ENCODE measurements at places on chromosomes 5 and 9.

DNA sequence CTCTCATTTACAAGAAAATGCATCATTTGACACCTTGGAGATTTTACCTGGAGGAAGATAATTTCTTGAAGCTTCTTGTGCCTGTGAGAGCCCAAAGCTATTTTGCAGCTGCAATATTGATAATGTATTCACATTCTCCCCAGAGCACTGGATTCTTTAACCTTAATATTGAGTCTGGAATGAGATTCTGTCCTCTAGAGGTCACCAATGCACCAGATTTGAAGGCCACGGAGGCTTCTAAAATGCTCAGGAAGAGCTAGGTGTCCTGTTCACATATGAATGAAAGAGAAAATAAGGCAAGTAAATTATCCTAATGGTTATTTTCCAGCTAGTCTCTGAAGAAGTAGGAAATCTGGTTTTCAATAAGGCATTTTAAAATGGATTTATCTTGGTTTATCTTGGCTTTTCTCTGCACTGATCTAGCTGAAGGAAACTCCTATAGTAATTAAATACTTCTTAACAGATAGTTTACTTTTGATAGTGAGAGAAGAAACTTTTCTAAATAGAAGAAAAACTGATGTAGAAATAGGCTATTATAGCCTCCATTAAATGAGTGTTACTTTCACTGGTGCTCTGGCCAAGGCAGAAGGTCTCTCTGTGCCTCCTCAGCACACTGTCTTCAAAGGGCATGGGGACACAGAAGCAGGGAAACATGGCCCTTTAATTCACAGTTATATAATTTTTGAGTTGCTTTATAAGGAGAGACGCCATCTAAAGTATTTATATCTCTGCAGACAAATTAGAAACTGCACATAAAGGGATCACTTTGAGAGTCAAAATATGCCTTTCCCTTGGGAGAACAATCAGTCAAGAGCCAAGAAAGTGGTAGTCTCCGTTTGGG is 297.0 kb upstream of the ACTBL2 start:
- DNase-seq = no peak

DNA sequence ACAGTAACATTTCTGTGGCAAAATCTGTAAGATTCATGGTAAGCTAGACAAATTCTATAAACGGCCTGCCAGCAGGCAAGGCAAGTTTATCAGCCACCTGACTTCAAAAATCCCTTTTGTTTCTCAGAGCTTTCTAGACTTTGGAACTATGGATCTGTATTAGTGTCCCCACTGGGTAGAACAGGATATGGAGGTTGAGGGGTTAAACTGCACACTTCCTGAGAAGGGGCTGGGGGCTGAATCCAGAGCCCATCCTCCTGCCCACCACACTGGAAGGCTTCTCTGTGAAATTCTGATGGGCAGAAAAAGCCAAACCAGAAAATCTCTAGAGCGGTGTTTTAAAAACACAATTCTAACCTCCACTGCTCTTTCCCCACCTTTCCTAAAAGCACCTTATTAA is 128.7 kb downstream of the ENTREP1 start:
- DNase-seq = no peak

DNA sequence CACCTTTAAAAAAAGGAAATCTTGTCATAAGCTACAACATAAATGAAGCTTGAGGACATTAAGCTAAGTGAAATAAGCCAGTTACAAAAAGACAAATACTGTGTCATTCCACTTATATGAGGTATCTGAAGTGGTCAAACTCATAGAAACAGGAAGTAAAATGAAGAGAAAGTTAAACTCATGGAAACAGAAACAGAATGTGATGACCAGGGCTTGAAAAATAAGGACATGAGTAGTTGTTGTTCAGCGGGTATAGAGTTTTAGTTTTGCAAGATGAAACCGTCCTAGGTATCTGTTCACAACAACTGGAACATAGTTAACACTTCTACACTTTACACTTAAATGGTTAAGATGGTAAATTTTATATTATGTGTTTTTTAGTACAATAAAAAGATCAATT is 47.8 kb upstream of the SLC1A3 start:
- no peak for DNase-seq

- no peak for DNase-seq
Observed at GRCh38 chr5:153544706-153545105, 54.2 kb downstream of the GRIA1 start.

DNA sequence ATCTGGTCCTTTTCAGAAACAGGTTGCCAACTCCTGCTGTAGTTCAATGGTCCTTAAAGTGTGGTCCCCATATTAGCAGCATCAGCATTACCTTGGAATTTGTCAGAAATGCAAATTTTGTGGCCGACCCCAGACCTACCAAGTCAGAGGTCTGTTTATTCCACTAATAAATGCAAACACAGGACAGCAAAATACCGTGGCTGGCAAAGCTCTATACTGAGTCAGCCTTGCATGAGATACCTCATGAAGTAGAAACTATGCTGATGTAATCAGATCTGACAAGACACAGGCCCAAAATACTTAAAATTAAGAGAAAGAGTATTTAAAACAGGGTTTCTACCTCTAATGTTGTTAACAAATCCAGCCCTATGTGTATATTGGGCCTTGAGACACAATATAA is 3.0 kb downstream of the GOLM1 start:
- no peak for DNase-seq

- no peak for DNase-seq
Observed at GRCh38 chr9:4263591-4263990, 36.3 kb downstream of the GLIS3 start.

GRCh38 chr5:159902444-159903121 is 13.7 kb upstream of the ADRA1B start:
- no peak for DNase-seq

GRCh38 chr5:60195083-60195482 is 301.6 kb upstream of the PDE4D start:
- DNase-seq = no peak

DNA sequence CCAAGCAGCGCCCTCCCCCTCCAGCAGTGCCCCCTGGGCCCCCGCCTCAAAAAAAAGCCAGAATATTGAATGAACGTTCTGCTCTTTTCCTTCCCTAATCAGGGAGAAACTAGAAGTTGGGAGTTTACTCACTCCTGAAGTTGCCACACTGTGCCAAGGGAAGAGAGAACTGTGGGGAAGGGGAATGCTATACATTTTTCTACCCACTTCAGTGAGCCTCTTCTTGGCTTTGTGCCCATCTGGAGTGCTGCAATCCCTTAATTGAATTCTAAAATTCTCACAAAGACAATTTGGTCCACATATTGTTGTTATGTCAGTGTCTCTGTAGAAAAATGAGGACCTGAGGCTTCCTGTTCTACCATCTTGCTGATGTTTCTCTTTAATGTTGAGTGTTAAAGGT is 443.7 kb downstream of the DIRAS2 start:
- no peak for DNase-seq

GRCh38 chr5:68918306-68918705 is 175.5 kb upstream of the SLC30A5 start:
- DNase-seq = no peak

- DNase-seq = no peak
Observed at GRCh38 chr9:70701163-70701562, 286.7 kb upstream of the KLF9 start.

- no peak for DNase-seq
Observed at GRCh38 chr5:176682016-176682531, 34.8 kb downstream of the TSPAN17 start.

GRCh38 chr5:148759101-148759500 is 67.3 kb upstream of the ADRB2 start:
- no peak for DNase-seq

- no peak for DNase-seq
Observed at GRCh38 chr9:127184641-127185040, 62.2 kb upstream of the ANGPTL2 start.

GRCh38 chr5:139668064-139668880 is 20.1 kb downstream of the CXXC5 start:
- peak; percentile 82 for DNase-seq

- no peak for DNase-seq
Observed at GRCh38 chr5:38051711-38052511, 206.4 kb upstream of the EGFLAM start.

- no peak for DNase-seq
Observed at GRCh38 chr9:81069038-81069795, 620.1 kb downstream of the TLE1 start.

- DNase-seq = no peak
Observed at GRCh38 chr9:120846251-120846889, 3.6 kb upstream of the PSMD5 start.

DNA sequence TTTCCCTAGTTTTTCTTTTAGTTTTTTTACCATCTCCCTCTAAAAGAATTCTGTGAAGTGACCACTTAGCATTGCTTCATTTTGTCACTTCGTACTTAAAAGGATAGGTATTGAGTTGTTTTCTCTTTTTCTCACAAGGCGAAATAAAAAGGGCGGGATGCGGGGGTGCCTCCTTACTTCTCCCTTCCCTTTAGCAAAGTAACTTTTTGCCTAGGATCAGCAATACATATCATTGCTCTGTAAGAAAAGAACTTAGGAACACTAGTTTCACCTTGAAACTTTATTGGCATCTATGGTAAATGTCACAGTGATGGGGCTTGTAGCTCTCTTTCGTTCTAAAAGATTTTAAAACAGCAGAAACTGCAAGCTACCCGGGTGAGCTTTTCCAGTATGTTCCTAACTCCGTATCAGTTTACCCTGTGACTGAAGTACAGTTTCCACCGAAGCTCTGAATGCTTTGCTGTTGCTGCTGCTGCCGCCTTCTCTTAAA is 4.1 kb downstream of the PRDM6 start:
- no peak for DNase-seq

- DNase-seq = no peak
Observed at GRCh38 chr5:140232731-140233130, 57.7 kb downstream of the CYSTM1 start.

DNA sequence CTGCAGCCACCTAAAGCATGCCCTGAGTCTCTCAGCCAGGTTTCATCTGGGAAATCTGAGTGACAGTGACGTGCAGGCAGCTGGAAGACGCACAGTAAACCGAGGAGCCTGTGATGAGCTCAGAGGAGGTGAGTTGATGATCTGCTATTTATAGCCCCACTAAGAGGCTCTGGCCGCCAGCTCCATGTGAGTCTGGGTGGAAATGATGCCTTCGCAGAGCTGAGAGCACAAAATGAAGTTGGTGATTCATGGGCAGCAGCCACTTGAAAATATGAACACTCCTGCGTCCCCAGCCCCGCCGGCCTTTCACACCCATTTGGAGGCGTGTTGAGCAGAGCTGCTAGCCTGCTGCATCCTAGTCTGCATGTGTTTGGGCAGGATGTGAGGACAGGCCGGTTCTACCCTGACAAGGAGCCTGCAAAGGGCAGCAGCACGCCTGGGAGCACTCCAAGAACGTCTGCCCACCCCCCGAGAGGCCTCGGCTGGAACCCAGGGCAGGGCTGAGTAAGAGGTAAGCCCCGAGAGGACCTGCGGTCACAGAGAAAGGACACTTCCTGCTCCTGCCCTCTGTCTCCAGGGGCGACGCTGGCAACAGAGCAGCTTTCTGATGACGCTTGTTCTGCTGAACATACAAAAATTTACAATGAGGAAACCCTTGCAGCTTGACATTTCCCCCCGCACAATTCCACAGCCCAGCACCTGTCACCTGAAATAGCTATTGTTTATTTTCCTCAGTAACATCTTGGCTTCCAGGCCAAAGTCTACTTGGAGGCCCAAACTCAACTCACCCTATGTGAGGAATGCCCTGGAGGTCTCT is 25.1 kb upstream of the CDKN2AIPNL start:
- DNase-seq = peak; percentile 79

GRCh38 chr9:8627976-8628679 is 828.5 kb upstream of the DMAC1 start:
- DNase-seq = no peak

- no peak for DNase-seq
Observed at GRCh38 chr9:122186301-122186700, 26.6 kb downstream of the MORN5 start.

GRCh38 chr5:122845229-122846050 is at the start of gene SNX24:
TSS of gene SNX24 (plus strand) at chr5:122845613. CDS start at chr5:122845634, 21 bp downstream.
- peak; percentile 90 for DNase-seq

DNA sequence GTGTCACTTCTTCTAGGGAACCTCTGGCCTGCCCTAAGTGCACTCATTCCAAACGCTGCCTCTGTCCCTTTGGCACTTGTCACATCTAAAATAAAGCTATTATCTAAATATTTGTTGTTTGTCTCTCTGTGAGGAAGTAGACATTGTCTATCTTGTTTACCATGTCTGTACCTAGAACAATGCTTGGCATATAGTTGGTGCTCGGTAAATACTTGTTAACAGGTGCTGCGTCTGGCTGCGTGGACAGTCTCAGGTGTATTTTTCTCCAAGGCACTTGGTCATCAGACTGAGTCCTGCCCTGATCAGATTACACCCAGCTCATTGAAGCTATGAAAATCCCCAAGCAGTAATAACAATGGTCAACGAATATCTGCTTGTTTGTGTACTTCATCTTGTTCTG is 174.9 kb upstream of the SMIM23 start:
- no peak for DNase-seq

DNA sequence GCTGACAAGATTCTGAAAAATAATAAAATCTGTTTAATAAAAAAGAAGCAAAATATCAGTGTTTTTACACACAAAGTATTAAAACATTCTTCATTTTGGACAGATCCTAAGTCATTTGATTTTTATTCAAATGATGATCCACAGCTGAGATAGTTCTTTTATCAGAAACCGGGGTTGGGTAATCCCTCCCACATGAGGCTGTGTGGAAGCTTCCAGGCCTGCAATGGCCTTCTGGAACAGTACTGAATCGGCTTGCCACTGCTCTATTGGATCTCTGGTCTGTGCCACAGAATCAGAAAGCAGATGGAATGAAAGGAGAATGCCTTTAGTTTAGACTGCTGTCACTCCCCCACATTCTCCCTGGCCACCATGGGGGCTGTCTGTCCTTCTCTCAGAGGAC is 6.1 kb upstream of the C5orf58 start:
- no peak for DNase-seq

GRCh38 chr9:68780380-68780712 is 75.3 kb downstream of the PIP5K1B start:
- DNase-seq = no peak

DNA sequence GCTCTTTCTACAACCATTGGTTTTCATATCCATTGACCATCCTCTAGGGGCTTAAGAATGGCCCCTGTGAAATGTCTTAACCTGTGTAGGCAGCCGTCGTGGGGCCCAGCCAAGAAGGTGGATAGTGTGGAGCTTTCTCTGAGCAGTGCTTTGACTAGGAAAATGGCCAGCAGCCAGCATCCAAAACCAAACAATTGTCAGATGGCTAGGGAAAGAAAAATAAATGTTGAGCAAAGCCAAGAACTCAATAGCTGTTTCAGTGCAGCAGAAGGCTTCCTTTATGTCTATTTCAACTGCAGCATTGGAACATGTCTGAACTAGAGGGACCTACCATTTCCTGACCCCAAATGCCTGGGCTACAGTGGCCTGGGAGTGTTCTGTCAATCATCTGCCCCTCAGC is 374.9 kb downstream of the TLE4 start:
- no peak for DNase-seq

- no peak for DNase-seq
Observed at GRCh38 chr9:130937146-130938076, 1.6 kb downstream of the FIBCD1 start.
